NCI-H526 treated with DMSO at 0.1 percent for 48 hours (cell line): ENCODE measurements at places on chromosomes 4 and X.

- peak; percentile 3 for DNase-seq
These were observed 68.3 kb downstream of the CRMP1 start for GRCh38 chr4:5824635-5825034.

DNA sequence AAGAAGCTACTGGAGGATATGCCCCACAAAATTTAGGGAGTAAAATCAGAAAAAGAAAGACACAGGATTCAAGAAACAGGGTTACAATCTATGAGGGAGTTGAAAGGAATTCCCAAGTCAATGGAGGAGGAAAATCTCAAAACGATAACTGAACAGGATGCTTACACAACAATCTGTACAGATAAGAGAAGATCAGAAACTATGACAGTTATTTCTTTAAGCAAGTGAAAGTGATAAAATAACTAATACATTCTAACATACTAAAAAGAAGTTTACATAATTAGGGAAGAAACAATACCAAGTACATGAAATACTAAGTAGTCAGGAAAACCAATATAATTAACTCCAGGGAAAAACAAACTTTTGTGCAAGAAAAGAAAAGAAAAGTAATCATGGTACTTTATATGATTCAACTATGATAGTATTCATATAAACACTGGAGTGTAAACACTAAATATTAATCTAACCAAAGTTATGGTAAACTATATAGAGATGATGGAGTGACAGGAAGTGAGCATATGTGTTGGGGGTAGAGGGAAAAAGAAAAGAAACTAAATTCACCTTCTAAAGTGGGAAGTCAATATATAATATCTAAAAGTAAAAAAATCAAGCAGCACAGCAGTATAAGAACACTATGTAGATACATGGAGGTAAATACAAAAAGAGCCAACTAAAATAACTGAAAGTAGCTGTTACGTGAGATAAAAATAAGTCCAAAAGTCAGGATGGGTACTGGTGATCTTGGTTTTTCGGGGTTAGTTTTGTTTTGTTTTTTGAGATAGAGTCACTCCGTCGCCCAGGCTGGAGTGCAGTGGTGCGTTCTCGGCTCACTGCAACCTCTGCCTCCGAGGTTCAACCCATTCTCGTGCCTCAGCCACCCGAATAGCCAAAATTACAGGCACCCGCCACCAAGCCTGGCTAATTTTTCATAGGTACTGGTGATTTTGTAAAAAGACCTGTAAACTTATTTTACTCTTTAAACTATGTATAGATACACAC, 99.3 kb downstream of the TEX11 start:
- no peak for DNase-seq

DNA sequence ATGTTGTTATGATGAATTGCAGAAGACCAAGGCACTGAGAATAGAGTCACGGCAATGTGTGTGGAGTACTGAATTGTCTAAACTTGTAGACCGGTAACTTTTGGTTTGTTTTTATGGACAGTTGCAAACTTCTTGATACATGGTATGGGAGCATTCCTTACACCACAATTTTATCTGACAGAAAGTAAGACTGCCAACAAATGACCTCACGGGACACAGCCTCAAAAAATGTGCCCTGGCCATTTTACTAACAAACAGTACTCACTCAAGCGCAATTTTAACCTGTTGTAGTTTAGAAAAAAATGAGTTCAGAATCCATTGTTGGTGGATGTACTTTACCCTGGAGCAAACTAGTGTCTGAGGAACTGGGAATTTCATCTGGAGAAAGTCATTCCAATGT, 321.2 kb downstream of the CAMK2D start:
- no peak for DNase-seq

- DNase-seq = no peak
These were observed 179.0 kb downstream of the KCNIP4 start for GRCh38 chr4:21769404-21770147.

GRCh38 chr4:141220271-141220670, 424 bp upstream of the ZNF330 start:
- DNase-seq = no peak

DNA sequence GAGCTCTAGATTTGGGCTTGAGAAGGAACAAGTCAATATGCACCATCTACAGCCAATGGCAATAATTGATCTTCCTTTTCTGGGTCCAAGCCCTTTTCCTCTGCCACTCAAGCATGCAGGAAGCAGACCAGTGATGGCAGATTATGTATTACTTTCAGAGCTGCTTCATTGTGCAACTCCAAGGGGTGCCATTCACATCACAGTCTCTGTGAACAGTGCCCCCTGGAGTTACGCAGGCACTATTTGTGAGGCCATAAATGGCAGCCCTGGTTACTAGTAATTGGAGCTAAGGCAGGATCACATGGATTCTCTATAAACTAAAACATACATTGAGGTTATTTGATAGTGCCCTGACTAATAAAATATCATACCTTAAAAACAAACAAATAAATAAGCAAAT, 313.4 kb upstream of the SLC7A11 start:
- DNase-seq = no peak

DNA sequence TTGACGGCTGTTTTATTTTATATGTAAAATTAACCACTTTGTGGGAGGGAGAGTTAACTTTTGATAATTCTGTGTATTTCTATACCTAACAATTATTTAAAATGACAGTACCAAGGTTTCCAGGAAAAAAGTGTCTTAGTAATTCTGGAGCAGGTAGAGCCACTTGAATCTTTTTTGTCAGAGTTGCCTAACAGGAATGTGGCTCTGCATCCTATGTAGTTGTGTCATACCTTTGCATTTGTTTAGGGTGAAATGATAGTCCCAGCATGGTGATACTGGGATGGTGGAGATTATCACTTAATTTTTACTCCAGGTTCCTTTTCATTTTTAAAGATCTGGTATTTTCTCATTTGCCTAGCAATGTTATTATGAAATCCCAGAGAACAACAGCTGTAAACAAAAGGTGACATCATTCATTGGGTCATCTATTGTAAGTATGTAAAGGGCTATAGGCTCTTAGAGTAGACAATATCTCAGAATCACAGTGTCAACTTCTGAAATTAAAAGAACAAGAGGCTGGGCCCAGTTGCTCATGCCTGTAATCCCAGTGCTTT, 9.6 kb downstream of the SGMS2 start:
- DNase-seq = no peak

GRCh38 chrX:15469613-15470012, 23.5 kb downstream of the PIR start:
- no peak for DNase-seq

DNA sequence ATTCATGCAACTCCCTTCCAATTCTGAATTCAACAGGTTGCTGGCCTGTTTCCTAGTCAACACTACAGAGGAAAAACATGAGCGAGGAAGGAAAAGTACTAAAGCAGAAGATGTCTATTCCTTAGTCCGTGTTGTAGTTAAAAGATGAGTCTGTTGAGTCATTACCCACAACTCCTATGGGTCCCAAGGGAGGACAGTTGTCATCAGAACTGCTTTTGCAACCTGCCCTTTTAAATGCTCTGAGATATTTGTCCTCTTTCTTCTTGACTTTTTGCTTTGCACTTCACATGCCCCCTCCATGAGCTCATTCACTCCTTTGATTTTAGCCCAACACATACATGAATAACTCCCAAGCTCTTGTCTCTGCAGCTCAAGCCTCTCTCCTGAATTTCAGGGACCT, 119.2 kb downstream of the CORIN start:
- DNase-seq = no peak

DNA sequence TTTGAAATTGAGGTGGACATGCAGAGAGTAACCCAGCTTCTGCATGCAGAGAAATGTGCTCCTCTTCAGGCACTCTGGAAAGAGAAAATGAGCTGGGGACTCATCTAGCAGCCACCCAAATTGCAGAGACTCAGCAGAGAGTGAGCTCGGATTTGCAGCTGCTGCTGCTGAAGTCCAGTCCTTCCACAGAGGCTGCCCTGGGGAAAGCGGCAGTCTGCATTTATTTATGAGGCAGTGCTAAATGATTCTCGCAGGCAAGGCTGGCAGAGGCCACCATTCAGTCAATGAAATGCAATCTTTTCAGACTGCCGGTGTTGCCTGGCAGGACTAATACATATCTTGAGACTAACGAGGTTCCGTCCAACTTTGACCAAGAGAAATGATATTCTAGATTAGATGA, 404.8 kb downstream of the NLGN4X start:
- no peak for DNase-seq

- DNase-seq = no peak
These were observed 12.3 kb upstream of the CHRNA9 start for GRCh38 chr4:40322811-40323210.

DNA sequence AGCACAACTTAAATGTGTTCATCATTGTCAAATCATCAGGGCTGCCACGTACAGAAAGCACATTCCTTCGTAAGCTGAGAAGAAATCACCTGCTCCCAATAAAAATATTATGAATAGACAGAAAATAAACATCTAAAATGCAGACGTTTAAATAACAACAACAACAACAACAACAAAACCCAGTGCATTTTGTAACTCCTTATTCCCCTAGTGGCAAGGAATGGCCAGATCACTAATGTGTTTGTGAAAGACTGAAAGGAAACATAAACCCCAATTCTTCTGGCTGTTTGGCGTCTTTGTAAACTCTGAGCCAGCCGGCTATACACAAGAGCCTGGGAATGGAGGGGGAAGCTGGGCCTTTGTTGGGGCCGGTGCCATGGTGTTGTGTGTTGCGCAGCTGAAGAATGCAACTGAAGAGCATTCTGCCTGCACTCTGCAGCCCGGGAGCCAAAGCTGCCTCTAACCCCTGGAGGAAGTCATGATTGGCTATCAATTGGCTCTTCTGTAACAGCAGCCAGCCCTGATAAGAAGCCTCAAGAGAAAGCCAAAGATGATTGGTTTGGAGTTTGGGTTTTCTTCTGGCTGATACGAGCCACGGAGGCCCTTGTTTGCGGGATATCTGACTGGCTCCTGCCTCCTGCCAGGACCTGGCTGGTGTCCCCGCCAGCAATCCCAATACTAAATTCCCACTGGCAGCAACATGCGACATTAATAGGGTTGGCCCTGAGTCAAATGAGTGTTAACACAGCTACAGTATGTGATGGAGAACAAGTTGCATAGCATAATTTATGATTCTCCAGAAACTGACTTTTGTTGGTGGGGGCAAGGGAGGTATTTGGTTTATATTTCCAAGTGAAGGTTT, 89.7 kb upstream of the TFDP3 start:
- no peak for DNase-seq

- DNase-seq = no peak
These were observed 28.1 kb upstream of the HPGDS start for GRCh38 chr4:94370533-94371254.

- DNase-seq = no peak
These were observed 8.8 kb downstream of the TMEM150C start for GRCh38 chr4:82553020-82553419.

GRCh38 chrX:40891798-40892197, 156.5 kb upstream of the MED14 start:
- DNase-seq = no peak

DNA sequence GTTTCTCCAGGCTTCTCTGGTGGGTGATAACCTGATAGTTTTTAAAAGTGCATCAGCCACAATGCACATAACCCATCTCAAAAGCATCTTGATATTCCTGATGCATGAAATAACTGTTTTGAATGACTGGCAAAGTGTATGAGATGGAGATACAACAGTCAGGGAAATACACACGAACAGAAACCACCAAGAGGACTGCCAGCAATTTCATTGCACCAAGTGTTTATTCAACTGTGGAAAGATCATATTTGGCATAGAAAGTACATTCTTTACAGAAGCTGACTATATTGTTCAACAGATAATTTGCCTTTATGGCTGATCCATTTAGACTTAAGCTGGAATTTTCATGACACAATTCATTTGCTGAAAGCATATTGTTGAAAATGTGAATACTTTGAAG, 139.5 kb downstream of the SLIT2 start:
- DNase-seq = no peak

GRCh38 chr4:128684016-128684415, 125.5 kb upstream of the JADE1 start:
- no peak for DNase-seq

GRCh38 chr4:83255584-83255983, 29.0 kb downstream of the COQ2 start:
- DNase-seq = no peak

DNA sequence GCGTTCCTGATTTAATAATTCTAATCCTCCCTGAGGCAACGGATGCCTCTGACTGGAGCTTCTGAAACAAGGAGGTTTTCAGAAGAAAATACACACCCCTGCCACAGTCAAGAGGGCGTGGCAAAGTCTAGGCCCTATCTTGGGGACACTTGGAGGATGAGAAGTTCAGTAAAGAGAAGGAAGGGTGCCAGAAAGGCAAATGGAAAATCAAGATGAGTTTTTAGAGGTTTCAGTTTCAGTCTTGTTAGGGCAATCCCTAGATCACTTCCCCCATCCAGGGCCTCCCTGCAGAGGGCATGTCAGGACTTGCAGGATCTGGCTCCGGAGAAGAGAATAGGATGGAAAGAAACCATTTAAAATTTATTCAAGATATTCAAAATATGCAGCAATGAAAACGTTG, 28.5 kb upstream of the FGF2 start:
- DNase-seq = peak; percentile 77

GRCh38 chr4:84914686-84915395, 51.6 kb downstream of the WDFY3 start:
- no peak for DNase-seq

DNA sequence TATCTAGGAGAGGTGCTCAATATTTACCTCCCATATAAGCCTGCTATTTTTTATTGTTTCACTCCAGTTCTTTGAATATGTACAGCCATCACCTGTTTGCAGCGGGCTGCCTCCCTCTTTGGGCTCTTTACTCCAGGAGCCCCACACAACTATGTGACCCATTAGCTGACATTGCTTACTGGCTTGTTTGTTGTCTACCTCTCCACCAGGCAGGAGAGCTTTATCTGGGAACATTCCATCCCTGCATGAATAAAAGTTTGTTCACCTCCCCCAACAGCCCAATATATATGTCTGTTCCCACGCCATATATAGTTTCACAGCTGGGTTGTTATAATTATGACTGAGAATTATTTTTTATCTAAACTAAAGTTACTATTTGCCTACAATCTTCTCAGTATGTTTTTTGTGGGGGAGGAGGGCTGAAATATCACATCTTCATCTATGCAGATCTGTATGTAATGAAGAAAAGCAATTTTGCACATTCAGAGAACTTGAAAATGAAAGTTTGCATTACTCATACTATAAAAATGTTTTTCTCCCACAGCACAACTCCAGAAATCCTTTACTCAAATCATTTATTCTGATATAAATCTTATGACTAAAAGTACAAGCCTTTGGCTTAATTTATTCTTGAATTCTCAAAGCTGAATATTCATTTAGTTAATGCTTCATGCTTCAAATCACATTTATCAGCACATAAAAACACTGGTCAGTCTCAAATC, 61.2 kb upstream of the DAPP1 start:
- DNase-seq = no peak

DNA sequence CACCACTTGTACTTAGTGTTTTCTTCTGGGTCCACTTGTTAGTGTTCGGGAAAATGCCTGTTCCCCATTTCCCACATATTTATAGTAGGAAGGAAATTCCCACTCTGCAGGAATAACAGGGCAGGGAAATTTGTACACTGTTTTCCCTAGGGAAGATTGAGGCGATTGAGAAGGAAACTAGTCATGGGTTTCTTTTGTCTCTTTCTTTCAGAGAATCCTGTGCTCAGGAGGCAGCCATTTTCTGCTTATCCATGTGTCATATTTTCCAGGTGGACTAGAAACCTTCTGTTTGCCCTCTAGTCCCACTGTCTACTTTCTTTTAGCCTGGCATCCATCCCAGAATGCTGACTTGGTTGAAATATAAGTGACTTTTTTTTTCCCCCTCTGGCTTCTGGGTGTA, 299.1 kb upstream of the ANKRD50 start:
- DNase-seq = no peak

- DNase-seq = no peak
These were observed 165.6 kb downstream of the C4orf33 start for GRCh38 chr4:129261584-129261983.
